Hepatocyte (in vitro differentiated cells): ENCODE measurements at places on chromosomes 7 and 10.

DNA sequence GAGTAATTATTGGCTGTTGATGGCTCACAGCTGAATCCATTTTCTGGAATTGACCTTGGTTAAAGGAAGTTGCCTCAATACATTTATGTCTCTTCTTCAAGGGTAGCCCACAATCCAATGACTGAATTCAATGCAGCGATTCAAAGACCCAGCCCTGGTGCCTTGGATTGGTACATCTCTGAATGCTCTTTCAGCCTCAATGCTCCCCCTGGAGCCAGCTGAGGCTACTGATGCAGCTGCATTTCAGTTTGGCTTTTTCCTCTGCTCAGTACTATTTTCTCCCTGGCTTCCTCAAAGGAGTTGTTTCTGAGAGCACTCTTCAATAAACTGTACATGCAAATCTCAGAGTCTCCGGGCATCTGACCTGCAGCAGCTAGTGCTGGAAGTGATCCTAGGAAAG, 633 bp upstream of the EBLN1 start:
- no peak for DNase-seq

- DNase-seq, result no peak
Measured at GRCh38 chr7:24042028-24042427, 242.0 kb upstream of the NPY start.

DNA sequence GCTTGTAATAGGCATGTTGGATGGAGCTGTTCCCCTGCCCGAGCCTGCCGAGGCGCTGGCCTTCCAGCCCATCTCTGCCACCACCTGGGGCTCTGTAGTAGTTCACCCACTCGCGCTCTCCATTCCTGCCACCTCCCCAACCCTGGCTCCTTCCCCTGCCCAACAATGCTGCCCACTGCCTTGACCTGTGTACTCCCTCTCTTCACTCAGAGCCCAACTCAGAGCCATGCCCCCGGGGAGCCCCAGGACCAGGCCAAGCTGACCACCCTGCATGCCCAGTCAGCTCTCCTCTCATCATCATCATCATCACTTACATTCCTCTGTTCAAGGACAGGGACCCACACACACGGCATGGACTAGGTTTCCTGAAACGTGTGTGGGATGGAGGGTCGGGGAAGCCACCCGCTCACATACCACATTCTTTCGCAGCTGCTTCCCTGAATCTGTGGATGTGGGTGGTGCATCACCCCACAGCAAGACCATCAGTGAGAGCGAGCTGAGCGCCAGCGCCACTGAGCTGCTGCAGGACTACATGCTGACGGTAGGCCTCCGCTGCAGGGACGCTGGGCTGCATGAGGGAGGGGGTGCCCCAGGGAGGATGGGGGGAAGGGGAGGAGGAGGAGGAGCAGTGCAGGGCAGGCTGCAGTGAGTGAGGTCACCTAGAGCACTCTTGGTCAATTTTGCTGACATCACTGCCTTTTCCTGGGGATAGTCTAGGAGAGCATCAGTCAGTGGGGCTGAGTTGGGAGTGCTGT, 15.6 kb downstream of the NACAD start:
- no peak for DNase-seq

DNA sequence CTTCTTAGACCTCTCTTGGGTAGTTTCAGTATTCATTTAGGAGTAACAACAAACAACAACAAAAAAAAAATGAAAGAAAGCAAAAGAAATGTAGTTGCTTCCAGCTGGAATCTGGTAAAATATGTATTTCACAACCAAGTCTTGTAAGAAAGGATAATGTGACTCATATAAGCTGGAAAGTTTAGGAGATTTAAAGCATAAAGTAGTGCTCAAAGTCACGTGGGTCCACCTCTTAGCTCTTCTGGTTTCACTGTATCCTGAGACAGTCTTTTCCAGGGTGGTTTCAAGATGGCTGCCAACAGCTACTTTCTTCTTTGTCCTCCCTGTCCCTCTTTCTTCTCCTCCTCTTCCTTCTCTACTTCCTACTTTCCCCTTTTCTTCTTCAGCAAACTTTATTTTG, 69.5 kb upstream of the CDK13 start:
- DNase-seq, result peak; percentile 59

DNA sequence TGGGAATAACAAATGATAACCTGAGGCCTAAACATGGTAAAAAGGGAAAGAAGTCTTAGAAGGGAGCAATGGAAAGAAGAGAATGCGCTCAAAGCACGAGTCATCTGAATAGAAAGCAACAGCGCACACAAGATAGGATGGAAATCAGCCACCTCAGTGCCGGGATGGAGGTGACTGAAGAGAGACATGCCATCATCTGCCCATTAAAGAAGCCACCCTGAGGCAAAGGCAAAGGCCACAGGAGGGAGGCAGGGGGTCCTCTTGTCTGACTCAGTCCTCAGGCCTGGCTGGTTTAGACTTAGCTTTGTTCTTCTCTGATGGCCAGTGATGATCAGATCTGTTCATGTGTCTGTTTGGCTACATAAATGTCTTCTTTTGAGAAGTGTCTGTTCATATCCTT, 180.6 kb downstream of the CHCHD3 start:
- no peak for DNase-seq

- DNase-seq, result no peak
Measured at GRCh38 chr7:30613366-30614325, 19.0 kb downstream of the GARS1 start.

- DNase-seq, result no peak
Measured at GRCh38 chr10:81136261-81136660, 598.6 kb downstream of the SH2D4B start.

- no peak for DNase-seq
Measured at GRCh38 chr10:131088619-131089018, 222.9 kb downstream of the TCERG1L start.

- peak; percentile 18 for DNase-seq
Measured at GRCh38 chr10:22010973-22011408, 7.5 kb upstream of the DNAJC1 start.

DNA sequence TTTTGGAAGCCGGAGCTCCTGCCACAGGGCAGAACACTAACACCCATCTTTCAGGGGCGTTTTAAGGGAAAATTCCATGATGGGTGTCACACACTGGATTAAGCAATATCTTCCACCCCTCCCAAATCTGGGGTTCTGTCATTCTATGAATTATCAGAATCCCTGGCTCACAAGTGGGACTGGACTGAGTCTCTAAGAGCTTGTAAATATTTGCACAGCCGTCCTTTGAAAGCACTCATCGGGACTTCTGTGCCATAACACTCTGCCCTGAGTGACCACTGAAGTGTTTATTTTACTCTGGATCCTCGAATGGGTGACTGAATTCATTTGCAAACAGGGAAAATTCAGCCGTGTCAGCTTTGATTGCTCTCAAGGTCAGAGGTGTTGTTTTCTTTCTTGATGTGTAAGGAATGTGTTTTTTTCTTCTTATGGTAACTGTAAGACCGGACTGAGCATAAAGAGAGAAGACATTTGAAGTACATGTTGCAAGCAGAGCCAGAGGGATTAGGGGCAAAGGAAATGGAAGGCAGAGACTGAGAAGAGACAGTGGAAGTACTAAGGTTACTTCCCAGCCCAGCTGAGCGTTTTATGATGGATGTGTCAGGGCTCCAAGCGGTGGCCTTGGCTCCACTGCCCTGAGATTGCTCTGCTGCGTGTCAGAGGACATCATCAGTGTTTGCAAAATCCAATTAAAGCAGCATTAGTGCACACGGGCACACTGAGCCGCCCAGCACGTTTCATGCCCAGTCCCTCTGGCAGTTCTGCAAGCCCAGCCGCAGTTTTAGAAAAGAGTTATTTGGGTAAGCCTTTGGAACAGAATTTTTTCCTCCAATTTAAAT, 17.7 kb upstream of the GTPBP4 start:
- DNase-seq, result peak; percentile 73

- no peak for DNase-seq
Measured at GRCh38 chr10:6787091-6787490, 207.0 kb upstream of the PRKCQ start.

DNA sequence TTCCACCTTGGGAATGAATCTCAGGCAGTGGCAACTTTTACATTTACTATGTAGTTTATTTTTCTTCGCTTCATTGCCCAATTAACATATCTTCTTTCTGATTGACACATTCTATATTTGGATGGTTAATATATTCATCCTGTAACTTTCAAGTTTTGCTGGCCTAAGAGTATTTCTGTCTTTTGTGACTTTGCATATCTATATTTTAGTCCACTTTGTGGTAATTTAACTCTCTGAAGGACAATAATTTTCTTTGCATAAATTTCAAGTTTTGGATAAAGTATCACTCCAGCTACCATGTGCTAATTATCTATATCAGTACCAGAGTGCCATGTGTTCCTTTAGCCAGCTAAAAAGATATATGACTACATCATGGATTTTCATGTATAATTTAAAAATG, 151.5 kb upstream of the KAT6B start:
- no peak for DNase-seq

DNA sequence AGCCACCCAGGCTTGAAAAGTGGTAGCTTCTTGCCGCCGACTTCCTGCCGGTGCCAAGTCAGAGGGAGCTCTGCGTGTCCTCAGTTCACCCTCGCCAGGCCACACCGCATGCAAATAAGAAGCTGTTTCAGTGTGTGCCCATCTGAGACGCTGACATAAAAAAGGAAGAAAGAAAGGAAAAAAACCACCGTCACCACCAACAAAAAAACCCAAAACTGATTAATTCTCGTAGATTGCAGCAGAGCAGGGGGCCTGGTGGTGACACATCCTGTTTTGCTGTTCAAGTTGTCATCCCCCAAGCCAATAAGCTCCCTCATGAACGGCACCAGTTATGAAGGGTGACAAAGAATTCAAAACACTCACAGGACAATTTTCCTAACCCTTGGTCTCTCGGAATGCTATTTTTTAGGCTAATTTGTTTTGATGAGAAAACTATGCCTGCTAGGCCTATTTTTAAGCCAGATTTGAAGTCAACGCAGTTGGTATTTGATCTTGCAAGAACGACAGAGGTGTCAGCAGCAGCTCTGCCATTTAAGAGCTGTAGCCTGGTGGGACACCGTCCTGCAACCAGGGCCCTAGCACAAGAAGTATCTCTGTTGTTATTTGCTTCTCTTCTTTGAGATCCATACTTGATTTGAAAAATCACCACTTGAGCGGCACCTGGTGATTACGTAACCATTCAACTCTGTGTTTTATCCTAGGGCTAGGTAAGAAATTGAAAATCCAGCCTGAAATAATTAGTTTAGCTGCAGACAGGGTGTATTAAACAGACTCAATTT, 145.6 kb downstream of the PFKFB3 start:
- DNase-seq, result no peak

- DNase-seq, result no peak
Measured at GRCh38 chr10:82737549-82737948, 862.6 kb downstream of the NRG3 start.

DNA sequence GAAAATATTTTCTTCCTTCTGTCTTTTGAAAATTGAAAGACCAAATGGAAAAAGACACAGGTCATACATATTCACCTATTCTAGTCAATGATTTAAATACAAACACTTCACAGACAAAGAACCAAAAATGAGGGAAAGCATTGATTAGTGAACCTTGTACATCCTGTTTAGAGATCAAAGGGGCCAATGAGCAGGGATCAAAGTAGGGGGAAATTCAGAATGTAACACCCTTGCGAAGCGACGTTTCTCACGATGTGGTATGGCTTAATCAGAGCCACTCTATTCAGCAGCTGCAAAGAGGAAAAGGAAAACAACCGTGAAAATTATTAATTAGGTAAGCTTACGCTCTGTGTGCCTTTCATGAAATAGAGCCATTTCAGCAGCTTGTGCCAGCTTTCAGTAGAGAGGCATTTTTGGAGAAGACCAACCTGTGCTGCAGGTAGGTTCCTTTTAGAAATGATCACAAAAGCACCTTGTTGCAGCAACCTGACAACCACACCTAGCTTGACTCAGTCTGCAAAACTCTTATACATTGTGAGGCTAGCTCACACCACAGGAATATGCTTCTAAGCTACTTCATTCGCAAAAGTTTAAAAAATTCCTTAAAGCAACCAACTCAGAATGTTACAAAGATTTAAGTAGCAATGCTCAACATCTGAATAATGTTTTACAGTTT, 78.0 kb downstream of the DKK1 start:
- no peak for DNase-seq

GRCh38 chr10:69009360-69009759, 20.8 kb downstream of the KIFBP start:
- no peak for DNase-seq

DNA sequence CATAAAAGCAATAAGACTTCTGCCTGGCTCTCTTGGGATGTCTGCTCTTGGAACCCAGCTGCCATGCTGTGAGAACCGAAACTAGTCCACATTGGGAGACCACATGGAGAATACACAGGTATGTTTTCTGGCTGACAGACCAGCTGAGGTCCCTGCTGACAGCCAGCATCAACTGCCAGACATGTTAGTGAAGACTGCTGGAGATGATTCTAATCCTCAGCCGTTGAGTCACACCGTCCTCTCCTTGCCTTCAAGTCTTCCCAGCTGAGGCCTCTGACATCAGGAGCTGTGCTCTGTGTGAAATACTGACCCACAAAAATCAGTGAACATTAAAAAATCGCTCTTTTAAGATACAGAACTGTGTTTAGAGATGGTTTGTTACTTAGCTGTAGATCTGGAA, 36.9 kb upstream of the AGR2 start:
- DNase-seq, result peak; percentile 25

GRCh38 chr10:62805231-62806099, 945 bp downstream of the ADO start:
- DNase-seq, result peak; percentile 67

DNA sequence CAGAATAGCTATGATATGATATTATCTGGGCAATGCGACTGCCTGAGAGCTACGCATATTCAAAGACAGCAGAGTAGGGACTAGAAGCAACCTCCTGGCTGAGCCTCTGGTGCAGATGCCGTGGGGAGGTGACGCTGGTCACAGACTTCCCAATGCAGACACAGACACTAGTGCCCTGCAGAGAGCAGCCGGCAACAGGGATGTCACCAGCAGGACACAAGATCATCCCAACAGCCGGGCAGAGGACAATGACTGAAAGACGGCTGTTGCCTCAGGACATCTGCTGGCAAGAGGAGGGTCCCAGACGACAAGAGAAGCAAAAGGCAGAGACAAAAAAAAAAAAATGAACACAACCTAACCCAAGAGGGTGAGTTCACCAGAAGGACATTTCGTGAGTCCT, 104.6 kb downstream of the CALN1 start:
- no peak for DNase-seq

DNA sequence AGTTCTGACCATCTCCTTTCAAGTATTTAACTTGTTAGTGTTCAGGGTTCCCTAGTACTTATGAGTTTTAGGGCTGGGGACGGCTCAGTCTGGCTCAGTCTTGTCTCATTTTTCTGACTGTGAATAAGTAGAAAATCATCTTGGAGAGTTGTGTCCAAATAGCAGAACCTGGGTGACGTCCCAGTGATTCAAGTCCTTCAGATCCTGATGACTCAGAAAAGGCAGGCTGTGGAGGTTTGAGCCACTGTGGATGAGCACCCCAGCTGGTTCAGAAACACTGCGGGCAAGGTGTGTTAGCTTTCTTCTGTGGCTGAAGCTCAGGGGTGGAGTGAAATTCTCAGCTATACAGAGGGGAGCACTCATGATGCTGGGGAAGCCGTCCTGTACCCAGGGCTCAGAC, 154.4 kb upstream of the NPY start:
- DNase-seq, result no peak

GRCh38 chr7:93262535-93262934, 30.4 kb downstream of the VPS50 start:
- DNase-seq, result no peak

GRCh38 chr7:91892099-91892705, 11.7 kb upstream of the MTERF1 start:
- no peak for DNase-seq
